GM23338 (cell line): ENCODE measurements at places on chromosomes 1 and 21. TPM values are rescaled to one million over a fixed set of nuclear protein-coding genes. Genes with fewer than 3 reads are reported as not detected.

Gene VHLL
- polyA plus RNA-seq, result not detected in 2 replicates

Gene NR5A2
- polyA plus RNA-seq, result 4.4 and 4.5 TPM in 2 replicates

GRCh38 chr1:44025816-44026215 is 5.4 kb downstream of the SLC6A9 start:
- no peak overlapping the region for H3K27ac ChIP-seq
- H3K4me3 ChIP-seq, result no peak overlapping the region
- no peaks in the 10 kb centered on the region for H3K27me3 ChIP-seq

GRCh38 chr1:162823771-162824525 is 33.4 kb downstream of the HSD17B7 start:
- no peak overlapping the region for H3K4me3 ChIP-seq
- no peaks in the 10 kb centered on the region; the same call in 1 of the 2 replicates for H3K27me3 ChIP-seq
- H3K4me1 ChIP-seq, result peaks cover 16% of the 10 kb centered on the region
- H3K27ac ChIP-seq, result no peak overlapping the region
- H3K36me3 ChIP-seq, result no peaks in the 10 kb centered on the region

GRCh38 chr1:63621075-63621474 is 27.9 kb downstream of the PGM1 start:
- DNase-seq, result no peak
- H3K4me3 ChIP-seq, result no peak overlapping the region
